ENCODE measurements at places on chromosomes 6 and 20. TPM values are rescaled to one million over a fixed set of nuclear protein-coding genes. Genes with fewer than 3 reads are reported as not detected.

Gene BIRC7
- total RNA-seq: not detected

Gene SCUBE3
- not detected for total RNA-seq

Gene CST4
- not detected for total RNA-seq

Gene RFX6
- not detected for total RNA-seq

Gene TPBG
- 201 TPM for total RNA-seq

Gene BLOC1S5
- 7.9 TPM for total RNA-seq

Gene GTSF1L
- not detected for total RNA-seq

Gene PRR18
- not detected for total RNA-seq

Gene MUCL3
- total RNA-seq: not detected

Gene ELOVL4
- total RNA-seq: 7.0 TPM

Gene CEP85L
- total RNA-seq: 6.1 TPM

Gene TGM2
- 31.0 TPM for total RNA-seq

Gene LHFPL5
- not detected for total RNA-seq

Gene STMND1
- not detected for total RNA-seq

Gene ZC3H12D
- not detected for total RNA-seq

Measured in hair follicular keratinocyte (primary cell).